NCI-H187 treated with DMSO at 0.1 percent for 48 hours (cell line): ENCODE measurements at places on chromosomes 16 and 17.

- no peak for DNase-seq
These were observed 43.4 kb downstream of the MEAK7 start for GRCh38 chr16:84461029-84461412.

DNA sequence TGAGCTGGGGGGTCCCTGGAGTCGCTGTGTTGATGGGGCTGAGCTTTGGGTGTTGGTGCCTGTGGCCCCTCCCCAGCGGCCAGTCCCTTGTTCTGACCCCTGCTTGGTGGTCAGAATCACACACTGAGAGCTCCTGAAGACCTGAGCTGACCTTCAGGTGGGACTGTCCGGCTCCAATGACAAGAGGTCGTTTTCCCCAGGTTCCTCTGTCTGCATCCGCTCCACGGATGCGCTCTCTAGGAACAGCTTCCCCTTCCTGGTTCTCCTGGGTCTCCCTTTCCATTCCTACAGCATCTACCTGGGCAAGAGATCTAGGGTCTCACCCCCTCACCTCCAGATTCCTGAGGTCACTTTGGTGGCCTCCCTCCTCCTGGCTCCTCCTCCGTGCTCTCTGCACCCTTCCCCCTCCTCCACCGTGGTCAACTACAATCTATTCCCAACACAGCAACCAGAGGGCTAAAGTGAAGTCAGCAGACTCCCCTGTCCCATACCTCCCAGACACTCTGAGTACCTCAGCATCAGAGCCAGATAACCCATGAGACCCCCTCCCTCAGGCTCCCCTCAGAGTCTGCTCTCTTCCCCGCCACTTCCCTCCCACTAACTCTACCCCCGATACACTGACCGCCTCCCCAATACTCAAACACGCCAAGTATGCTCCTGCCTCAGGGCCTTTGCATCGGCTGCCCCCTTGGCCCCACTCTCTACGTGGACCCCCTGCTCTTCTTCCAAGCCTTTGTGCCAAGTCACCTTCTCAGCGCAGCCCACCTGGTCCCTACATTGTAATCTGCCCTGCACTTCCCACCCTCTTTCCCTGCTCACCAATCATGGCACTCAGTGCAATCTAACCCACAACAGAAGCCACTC, 9.0 kb upstream of the SEC14L5 start:
- no peak for DNase-seq

DNA sequence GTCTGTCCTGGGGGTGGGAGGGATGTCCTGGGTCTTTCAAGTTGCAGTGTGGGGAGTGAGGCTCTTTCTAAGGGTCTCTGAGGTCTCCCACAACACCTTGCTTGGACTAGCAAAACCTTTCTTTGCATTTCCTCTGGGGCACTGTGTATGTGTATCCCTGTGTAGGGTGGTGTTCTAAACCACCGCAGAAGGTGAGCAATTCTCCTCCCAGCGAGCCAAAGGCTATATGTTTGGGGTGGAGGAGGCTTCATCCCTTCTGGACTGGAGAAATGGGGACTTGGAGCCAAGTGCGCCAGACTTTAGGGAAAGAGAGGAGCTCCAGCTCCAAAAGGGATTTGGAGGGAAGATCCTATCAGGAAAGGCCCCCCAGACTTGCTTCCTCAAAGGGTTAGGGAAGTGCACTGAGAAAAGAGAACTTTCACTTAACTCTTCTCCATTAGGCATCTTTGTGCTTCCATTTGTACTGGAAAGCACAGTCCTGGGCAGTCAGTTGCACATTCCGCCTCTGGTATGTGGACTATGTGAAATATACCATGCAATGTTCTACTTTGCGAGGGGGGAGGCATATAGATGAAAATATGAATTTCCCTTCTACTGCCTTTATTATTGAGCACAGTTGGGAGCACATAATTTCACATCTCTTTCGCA, 18.9 kb upstream of the HOXB9 start:
- no peak for DNase-seq

DNA sequence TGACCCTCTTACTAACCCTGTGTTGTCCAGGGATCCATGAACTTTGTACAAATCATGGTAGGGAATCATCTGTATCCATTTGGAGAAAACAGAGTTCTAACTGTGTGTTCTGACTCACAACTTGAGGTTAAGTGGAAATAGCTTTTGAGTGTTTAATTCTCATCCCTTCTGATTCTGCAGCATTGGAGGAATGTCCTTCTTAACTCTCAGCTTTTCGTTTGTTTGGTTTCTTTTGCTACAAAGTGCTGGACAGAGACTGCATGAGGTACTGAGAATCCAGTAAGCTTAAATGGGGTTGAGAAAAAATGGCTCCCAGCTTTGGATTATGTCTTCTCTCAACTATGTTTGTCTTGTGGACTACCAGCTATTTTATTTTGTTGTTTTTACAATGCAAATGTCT, 352.1 kb upstream of the KIF2B start:
- no peak for DNase-seq

- no peak for DNase-seq
These were observed 2.0 kb upstream of the SPAG7 start for GRCh38 chr17:4969551-4970173.

- no peak for DNase-seq
These were observed 49.7 kb downstream of the MYO1D start for GRCh38 chr17:32827227-32827626.

- no peak for DNase-seq
These were observed 99.4 kb downstream of the CYLD start for GRCh38 chr16:50841081-50841886.

DNA sequence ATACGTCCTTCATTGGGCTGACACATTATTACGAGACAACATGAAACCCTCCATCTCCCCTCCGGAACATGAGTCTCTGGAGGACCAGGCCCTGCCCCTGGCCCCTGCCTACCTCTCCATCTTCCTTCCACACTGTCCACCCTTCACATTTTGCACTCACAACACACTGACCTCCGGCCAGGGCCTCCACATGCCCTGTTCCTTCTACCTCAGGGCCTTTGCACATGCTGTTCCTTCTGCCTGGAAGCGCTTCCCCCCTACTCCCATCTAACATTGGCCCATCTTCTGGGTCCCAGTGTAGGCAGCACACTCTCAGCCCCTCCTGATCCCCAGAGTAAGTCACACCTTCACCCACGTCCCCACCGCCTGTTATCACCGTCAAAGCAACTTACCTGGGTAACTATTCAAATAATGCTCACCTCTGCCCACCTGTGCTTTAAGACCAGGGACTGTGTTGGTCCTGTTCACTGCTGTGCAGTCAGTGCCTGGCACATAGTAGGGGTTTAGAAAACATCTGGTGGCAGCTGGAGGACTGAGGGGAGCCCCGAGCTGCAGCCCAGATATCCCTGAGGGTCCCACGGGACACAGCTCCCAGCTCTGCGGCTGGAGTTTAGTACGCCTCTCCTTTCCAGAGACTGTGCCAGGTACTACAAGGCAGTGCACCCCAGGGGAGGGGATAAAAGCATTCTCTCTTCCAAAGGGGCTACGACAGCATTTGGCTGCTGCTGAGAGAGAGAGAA, 27.2 kb downstream of the RPH3AL start:
- DNase-seq, result no peak

DNA sequence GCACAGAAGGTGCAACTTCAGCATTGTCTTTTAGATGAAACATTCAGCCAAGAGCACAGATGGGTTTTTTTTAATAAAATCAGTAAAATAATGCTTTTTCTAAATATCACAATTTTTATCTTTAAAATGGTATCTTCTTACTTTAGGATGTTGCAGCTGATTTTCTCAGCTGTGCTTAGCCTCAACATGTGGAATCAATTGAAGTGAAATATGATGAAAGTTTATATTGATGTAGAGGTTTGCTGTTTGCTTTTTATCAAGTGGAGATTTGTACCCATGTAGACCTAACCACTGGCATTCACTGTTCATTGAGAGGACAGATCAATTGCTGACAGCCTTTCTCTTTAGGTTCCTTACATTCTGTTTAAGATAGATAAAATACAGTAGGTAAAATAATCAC, 107.8 kb downstream of the CYB561 start:
- DNase-seq, result no peak

DNA sequence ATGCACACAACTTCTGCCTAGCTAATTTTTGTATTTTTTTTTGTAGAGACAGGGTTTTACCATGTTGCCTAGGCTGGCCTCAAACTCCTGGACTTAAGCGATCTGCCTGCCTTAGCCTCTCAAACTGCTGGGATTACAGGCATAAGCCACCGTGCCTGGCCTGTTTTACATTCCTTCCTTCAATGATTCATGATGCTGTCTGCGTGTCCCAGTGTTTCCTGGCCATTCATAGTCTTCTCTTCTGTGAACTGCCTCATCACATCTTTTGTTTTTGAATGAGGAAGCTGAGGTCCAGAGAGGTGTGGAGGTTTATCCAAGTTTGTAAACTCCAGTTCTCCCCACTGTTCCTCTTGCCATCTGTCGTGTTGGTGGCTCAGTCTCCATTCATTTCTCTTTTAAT, 64.5 kb upstream of the MED9 start:
- no peak for DNase-seq

DNA sequence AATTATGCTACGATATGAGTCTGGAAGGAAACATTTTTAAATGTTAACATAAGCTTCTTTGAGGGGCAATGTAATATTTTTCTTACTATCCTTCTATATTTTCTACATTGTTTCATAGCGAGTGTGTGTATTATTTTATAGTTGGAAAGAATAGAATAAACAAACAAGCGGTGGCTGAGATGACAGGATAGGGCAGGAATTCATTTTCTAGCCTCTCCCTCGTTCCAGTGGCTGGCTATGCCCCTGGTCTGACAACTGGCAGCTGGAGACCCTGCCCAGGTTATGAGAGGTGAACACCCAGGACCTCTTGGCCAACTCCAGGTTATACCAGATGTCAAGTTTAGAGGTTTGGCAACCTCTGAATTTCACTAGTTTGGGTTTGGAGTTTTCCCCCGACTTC, 14.5 kb upstream of the TNRC6C start:
- no peak for DNase-seq

GRCh38 chr17:2978116-2978515, 85.3 kb downstream of the OR1D5 start:
- DNase-seq, result no peak

DNA sequence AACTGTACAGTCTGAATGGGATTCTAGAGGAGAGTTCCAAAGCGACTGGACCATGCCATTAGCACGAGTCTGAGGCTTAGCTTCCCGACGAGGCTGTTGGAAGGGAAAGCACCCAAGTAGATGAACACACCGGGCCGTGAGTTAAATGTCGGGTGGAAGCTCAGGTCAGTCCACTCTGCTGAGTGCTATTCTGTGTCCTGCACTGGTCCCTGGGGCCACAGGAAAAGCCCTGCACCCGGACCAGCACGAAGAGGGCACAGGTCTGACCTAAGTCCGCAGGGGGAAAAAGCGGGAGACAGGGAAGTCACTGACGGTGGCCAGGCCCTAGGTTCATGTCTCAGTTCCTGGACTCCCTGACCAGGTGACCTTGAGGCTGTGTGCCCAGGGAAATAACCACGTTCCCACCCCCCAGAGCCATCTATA, 44.1 kb upstream of the RBFOX3 start:
- DNase-seq, result no peak

DNA sequence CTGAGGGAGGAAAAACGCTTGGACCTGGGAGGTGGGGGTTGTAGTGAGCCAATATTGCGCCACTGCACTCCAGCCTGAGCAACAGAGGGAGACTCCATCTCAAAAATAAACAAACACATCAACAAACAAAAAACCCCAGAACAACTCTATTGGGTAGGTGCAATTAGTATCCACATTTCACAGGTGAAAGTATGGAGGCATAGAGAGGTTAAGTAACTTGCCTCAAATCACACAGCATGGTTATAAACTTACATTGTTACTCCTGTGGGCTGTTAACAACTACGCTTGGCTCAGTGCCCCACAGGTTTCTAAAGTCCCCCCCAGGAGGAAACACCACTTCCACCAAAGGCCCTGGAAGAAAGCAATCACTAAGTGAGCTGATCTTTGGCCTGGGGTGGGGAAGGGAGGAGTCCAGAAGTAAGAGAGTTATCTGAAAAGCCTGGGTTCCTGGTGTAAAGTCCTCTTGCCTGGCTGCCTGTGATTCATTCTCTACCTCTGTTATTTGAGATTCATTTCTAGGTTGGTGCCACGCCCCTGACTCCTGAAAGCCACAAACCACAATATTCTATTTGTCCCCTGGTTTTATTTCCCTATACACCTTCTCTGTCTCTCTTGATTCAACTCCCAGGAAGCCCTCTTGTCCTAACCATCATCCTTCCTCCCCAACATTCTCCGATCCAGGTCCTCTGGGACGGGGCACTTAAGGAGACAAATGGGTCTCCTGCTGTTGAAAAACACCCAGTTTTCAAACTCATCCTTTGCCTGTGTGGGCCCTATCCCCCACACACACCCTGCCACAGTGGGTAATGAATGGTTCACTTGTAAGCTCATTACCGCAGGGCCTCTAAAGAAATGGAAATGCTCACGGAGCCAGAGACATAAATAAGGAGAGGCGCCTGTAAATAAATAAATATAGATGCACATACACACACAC, 195.4 kb downstream of the XYLT1 start:
- no peak for DNase-seq

GRCh38 chr16:79848719-79849118, 248.2 kb upstream of the MAF start:
- no peak for DNase-seq

- no peak for DNase-seq
These were observed 17.5 kb upstream of the MTMR4 start for GRCh38 chr17:58531661-58532554.

GRCh38 chr17:6641247-6641863, 495 bp downstream of the TXNDC17 start:
- no peak for DNase-seq

GRCh38 chr17:72927146-72927545, 165.3 kb downstream of the SLC39A11 start:
- DNase-seq, result no peak

- DNase-seq, result no peak
These were observed 215.4 kb downstream of the CHD9NB start for GRCh38 chr16:52837251-52837650.

- no peak for DNase-seq
These were observed 3.5 kb upstream of the CPNE7 start for GRCh38 chr16:89572073-89572484.

DNA sequence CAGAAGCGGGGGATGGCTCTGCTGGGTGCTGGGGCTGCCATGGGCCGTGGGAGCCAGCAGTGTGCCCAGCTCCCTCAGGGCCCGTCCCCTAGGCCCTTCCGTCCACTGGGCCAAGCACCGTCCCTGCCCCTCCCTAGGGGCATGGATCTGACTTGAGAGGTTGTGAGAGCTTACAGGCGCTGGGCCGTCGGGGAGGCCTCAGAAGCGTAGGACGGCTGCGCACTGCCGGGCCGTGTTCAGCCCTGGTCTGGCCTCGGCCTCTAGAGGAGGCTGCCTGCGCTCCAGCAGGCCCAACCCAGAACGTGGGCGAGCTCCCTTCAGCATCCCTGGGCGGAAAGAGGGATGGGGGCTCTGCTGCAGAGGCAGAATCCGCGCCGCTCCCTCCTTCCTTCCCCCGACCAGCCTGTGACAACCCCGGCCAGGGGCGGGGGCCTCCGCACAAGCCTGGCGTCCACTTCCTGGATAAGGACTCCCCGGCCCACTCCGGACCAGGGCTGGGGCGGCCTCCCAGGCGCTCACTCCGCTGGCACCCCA, 685 bp upstream of the MPG start:
- DNase-seq, result no peak

GRCh38 chr17:34125010-34125409, 130.1 kb upstream of the CCL2 start:
- no peak for DNase-seq
